Activated CD8-positive, alpha-beta memory T cell treated with anti-CD3 and anti-CD28 coated beads for 1 hour (primary cell): ENCODE measurements at places on chromosomes 1 and 21.
A peak's percentile ranks its signal among the peaks of the same experiment; 100 is the strongest.

GRCh38 chr1:101022294-101022693 is 3.3 kb downstream of the DPH5 start:
- no peak for DNase-seq

GRCh38 chr1:111602974-111603373 is 16.6 kb upstream of the RAP1A start:
- no peak for DNase-seq

DNA sequence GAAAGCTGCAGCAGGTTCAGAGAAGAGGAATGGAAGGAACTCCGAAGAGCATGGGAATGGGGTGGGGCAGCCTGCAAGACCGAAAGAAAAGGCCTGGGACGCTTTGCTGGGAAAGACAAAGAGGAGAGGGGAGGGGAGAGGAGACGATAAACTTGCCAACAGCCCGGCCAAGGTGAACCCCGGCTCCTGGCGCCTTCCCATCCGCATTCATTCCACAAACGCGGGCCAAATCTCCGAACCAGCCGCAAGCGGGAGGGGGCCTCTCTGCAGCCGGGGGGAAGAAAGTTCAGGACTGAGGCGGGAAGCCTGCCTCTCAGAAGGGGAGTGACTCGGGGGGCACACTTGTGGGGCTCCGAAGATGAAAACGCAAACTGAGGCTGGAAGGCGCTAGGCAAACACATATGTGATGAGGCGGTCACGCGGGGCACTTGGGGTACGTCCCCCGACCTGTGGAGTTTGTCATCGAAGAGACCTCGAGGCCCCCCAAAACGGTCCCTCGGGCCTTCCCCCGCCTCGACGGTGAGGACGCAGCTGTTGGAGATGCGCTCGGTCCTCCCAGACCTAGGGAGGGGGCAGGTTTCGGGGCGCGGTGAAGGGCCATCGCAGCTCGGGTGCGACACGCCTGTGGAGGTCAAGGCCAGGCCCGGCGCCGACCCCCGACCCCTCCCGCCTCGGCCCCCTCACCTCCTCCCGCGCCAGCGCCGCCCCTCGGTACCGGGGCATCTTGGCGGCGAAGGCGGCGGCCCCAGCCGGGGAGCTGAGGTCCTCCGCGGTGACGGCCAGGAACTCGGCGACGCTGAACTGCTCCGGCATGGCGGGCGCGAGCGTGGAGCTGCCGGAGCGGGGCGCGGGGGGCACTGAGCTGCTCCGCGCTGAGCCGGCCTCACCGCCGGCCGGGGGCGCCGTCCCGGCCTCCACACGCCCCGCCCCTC is at the start of gene ASAP3:
ASAP3 (minus strand) TSS at position 859 of the 932 bp plus-strand sequence; CDS start at position 813, 46 bp downstream.
- peak; percentile 4 for DNase-seq

GRCh38 chr1:228307218-228308023 is 99.2 kb downstream of the TRIM11 start:
- no peak for DNase-seq

GRCh38 chr1:68225781-68226180 is 6.5 kb downstream of the WLS start:
- DNase-seq, result no peak

DNA sequence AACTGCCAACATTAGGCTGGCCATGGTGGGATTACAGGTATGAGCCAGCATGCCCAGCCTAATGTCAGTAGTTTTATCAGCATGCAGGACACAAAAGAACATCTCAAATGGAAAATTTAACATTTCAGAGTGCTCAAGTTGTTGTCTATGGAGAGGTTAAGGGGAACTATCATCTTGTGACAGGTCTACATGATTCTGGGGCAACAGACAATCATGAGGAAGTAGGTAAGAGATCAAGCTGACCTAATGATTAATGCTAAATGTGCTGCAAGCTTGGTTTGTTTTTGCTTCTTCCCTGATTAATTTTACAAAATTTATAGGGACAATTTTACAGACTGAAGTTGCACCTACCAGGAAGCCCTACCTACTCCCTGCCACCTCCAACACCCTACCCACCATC is 36.6 kb downstream of the FMO4 start:
- DNase-seq, result no peak

- peak; percentile 56 for DNase-seq
These were observed 28.4 kb downstream of the TMCC2 start for GRCh38 chr1:205255941-205256780.
